ENCODE measurements at places on chromosomes 7 and 10. TPM values are rescaled to one million over a fixed set of nuclear protein-coding genes. Genes with fewer than 3 reads are reported as not detected.
A peak's percentile ranks its signal among the peaks of the same experiment; 100 is the strongest.

Gene FRAT1
- 2.7 TPM for total RNA-seq

Gene SH2B2
- total RNA-seq, result 2.9 TPM

Gene ZNF488
- 0.50 TPM for total RNA-seq

Gene KRIT1
- 30.1 TPM for total RNA-seq

Gene MYO1G
- total RNA-seq, result 306 TPM

Gene TMEM236
- 0.04 TPM for total RNA-seq

Gene ZC3HAV1L
- 12.9 TPM for total RNA-seq

Gene NPSR1
- total RNA-seq, result not detected

Gene NACAD
- 0.50 TPM for total RNA-seq

DNA sequence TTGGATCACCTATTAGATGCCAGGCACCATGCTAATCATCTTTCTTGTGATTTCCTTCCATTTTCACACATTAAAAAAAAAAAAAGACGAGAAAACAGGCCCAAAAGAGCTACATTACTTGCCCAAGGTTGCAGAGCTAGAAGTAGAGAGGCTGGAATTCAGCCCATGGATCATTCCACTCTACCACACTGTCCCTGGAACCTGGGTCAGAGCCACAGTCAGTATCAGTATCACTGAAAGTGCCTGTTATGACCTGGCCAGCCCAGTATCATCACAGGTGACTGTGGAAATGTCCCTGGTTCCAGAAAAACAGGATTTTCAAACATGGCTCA is 3.3 kb upstream of the FLNC start:
- no peak overlapping the region for H3K4me3 ChIP-seq
- no peak for DNase-seq
- no peaks in the 10 kb centered on the region for H3K36me3 ChIP-seq
- peaks cover 12% of the 10 kb centered on the region for H3K4me1 ChIP-seq

DNA sequence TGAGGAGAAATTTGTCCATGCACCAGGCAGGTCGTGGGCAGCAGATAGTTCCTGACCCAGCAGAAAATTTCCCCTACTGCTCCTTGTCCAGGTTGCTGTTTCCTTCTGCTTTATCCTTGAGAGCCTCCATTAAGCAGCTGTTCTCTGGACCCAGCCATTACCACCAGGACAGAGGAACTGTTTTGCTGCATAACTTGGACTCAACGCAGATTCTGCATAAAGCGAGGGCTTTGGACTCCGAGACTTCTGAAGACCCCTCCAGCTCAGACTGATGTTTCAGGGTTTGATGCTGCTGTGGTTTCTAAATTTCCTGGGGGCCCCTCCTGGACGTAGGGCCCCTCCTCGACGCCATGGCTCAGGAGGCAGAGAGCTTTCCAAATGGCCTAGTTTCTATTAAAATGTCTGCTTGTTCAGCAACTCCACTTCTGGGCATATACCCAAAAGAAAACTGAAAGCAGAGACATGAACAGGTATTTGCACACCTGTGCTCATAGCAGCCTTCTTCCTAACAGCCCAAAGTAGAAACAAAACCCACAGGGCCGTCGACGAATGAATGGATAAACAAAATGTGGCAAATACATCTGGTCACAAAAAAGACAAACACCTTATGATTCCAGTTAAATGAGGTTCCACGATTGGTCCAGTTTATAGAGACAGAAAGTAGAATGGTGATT is 28.3 kb upstream of the LMTK2 start:
- no peak overlapping the region for H3K27ac ChIP-seq
- DNase-seq, result no peak
- H3K36me3 ChIP-seq, result no peaks in the 10 kb centered on the region

DNA sequence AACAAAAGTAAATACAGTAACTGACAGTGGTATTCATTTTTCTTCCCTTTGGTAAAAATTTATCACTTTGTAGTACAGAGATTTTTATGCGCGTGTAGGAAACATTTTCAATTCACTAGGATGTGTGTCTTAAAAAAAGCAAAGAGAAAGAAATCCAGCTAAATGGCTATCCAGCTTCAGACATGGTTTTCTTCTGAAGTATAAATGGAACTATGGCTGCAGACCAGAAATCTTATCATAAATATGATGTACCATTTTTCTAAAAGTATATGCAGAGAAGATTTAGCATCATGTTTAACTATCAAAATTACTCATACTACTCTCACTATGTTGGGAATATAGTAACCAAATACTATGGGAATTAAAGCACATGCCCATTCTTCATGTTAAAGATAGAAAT is 328.4 kb upstream of the SMIM30 start:
- no peak overlapping the region for H3K4me3 ChIP-seq
- no peak overlapping the region for H3K27ac ChIP-seq

GRCh38 chr7:45700556-45700955 is 126.4 kb downstream of the ADCY1 start:
- no peak for DNase-seq
- H3K27ac ChIP-seq, result no peak overlapping the region
- no peaks in the 10 kb centered on the region for H3K4me1 ChIP-seq
- no peak overlapping the region for H3K4me3 ChIP-seq
- peaks cover 7% of the 10 kb centered on the region for H3K27me3 ChIP-seq
- no peaks in the 10 kb centered on the region for H3K36me3 ChIP-seq

DNA sequence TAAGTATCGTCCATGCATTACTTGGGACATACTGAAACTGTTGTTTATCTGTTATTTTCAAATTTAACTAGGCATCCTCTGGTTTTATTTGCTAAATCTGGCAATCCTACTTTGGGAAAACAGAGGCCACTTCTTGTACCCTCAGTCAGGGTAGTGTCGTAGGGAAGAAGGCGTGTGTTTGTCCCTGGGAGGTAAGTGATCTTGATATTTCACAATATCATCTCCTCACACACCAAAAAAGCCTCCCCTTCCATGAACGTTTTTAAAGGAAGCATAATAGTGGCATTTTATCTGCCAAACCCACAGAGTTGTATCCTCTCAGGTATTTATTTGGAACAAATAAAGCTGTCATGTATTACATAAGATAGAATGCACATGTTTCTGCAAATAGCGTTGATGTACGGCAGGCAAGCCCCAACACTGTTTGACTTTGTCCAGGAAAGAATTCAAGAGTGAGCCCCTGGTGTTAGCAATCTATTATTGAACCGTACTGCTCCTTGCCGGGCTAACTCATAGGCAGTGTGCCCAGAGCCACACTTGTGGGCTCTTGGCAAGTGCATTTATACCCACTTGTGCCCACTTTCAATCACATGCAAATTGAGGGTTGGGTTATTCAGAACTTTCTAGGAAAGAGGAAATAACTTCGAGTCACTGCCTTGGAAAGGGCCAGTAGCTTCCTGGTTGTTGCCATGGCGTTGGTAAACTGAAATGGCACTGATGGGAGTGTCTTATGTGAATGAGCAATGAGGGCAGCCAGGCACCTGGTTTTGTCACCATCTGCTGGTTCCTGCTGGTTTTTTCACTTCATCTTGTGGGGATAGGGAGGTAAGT is 266.0 kb downstream of the USP6NL start:
- H3K4me1 ChIP-seq, result peaks cover 5% of the 10 kb centered on the region
- H3K27me3 ChIP-seq, result no peaks in the 10 kb centered on the region
- peak; percentile 16 for DNase-seq
- H3K4me3 ChIP-seq, result peak overlapping the region; percentile 60
- H3K27ac ChIP-seq, result no peak overlapping the region
- H3K36me3 ChIP-seq, result peaks cover 4% of the 10 kb centered on the region

- H3K36me3 ChIP-seq, result no peaks in the 10 kb centered on the region
- no peak for DNase-seq
- no peak overlapping the region for H3K27ac ChIP-seq
- no peaks in the 10 kb centered on the region for H3K4me1 ChIP-seq
- H3K4me3 ChIP-seq, result no peak overlapping the region
Observed at GRCh38 chr10:77478247-77478961, 159.2 kb downstream of the KCNMA1 start.

DNA sequence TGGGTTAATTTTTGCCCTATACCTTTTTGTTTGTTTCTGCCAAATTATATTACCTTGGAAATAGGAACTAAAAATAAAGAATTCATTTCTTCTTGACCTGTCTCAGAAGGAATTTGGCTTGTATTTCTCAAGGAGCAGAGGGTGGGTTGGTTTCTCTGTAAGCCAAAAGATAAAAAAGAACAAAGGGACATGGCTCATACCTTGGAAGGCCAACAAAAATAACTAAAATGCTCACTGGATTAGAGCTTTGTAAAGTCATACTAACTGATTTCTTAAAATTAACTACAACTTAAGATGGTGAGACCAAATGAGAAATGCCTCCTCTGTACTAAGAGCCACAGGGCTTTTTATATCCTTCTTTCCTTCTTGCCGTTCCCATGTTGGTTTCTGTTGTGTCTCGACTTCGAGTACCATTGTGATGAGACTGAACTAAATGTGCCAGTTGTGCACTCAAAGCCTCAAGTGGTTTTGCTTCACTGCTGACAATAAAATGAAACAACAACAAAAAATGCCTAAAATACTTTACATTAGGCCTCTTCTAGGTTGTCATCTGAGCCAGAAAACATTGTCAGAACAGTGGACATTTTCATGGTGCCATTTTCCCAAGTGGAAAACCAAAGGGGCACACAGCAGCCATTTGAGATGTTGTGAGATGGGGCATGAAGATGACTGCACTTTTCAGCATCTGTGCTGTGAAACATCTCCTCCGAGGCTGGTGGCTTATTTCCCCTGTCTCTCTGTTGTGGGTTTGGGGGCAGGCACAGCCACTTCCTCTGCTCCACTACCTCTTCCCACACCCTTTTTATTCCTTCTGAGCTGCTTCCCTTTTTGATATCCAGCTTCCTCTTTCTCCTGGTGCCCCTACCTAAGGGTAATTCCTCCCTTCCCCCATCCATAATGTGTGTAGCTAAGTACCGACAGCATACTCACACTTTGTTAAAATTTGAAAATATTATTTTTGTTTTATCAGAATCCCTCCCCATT is 51.8 kb upstream of the AGR3 start:
- H3K4me3 ChIP-seq, result peak overlapping the region; percentile 26
- peaks cover 42% of the 10 kb centered on the region for H3K4me1 ChIP-seq
- peak; percentile 17 for DNase-seq
- H3K27me3 ChIP-seq, result peaks cover 4% of the 10 kb centered on the region
- peak overlapping the region; percentile 23 for H3K27ac ChIP-seq

DNA sequence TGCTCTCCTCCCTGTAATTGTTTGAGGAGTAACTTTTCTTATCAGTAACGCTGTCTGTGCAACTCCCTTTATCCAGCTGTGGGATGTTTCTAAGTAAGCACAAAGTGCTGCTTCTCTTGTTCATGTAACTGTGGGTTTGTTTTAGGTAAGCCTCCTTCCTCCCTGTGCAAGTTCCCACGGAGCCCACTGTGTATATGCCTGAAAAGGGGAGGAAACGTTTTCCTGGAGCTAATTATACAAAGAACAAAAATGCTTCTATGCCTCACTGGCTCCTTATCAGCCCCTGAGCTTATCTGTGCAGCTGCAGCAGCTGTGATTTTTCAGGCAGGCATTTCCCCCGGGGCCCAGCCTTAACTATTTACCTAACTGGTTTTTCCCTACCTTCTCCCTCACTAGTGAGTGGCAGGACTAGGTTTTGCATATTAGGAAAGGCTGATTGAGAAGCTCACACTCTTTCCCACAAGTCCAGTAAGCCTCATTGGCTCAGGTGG is 593.4 kb upstream of the GHITM start:
- no peak overlapping the region for H3K4me3 ChIP-seq
- no peak overlapping the region for H3K27ac ChIP-seq
- no peaks in the 10 kb centered on the region for H3K36me3 ChIP-seq
- H3K27me3 ChIP-seq, result no peaks in the 10 kb centered on the region
- no peak for DNase-seq

DNA sequence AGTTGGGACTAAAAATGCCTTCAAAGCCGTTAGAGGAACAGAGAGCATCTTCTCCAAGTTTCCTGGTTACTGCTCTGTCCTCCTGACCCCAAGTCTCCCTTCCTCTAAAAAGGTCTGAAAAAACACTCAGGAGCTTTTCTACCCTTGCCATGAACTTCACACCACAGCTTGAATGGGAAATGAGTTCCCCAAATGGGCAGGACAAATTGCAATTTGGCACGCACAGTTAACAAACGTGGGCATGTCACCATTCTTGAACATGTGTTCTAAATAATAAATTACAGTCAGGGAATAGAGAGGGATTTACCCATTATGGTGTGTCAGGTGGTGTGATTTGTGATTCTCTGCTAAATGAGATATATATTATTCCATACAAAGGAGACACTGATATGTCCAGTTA is 91.2 kb upstream of the WNT16 start:
- H3K4me3 ChIP-seq, result no peak overlapping the region
- no peaks in the 10 kb centered on the region for H3K4me1 ChIP-seq
- H3K27ac ChIP-seq, result no peak overlapping the region
- peaks cover 8% of the 10 kb centered on the region for H3K27me3 ChIP-seq

GRCh38 chr10:43824934-43825333 is 176.3 kb upstream of the ZNF32 start:
- no peaks in the 10 kb centered on the region for H3K36me3 ChIP-seq
- no peaks in the 10 kb centered on the region for H3K27me3 ChIP-seq
- H3K27ac ChIP-seq, result no peak overlapping the region

DNA sequence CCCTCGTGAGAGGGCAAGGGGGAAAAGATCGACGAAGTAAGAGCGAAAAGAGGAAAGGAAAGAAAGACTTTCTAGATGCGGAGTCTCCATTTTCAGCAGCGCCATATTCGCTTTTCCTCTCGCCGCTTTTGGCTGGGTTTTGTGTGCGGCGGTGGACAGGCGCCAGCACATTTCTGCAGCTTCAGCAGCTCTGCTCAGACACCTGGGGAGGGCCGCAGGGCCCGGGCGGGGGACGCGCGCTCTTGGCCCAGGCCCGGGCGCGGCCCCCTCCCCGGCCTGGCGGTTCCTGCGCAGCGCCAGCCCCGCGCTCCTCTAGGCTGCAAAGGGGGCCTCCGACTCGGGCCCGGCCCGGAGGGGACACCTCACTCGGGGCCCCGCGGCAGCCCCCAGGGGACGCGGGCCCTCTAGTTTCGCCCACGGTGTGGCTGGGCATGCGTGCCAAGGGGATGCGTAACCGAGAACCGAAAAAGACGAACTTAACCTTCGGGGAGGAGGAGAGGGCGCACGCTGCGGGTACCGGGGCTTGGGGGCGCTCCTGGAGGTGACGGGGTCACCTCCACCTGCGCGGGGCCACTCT is 34.5 kb upstream of the EBLN1 start:
- peaks cover 15% of the 10 kb centered on the region for H3K4me1 ChIP-seq
- H3K27ac ChIP-seq, result peak overlapping the region; percentile 97
- H3K36me3 ChIP-seq, result peaks cover 11% of the 10 kb centered on the region
- DNase-seq, result peak; percentile 79
- peak overlapping the region; percentile 91 for H3K4me3 ChIP-seq
- peaks cover 34% of the 10 kb centered on the region for H3K27me3 ChIP-seq

- H3K36me3 ChIP-seq, result no peaks in the 10 kb centered on the region
- H3K4me3 ChIP-seq, result no peak overlapping the region
- H3K27me3 ChIP-seq, result no peaks in the 10 kb centered on the region
- H3K27ac ChIP-seq, result no peak overlapping the region
Observed at GRCh38 chr7:46687203-46687602, 766.1 kb upstream of the IGFBP3 start.

DNA sequence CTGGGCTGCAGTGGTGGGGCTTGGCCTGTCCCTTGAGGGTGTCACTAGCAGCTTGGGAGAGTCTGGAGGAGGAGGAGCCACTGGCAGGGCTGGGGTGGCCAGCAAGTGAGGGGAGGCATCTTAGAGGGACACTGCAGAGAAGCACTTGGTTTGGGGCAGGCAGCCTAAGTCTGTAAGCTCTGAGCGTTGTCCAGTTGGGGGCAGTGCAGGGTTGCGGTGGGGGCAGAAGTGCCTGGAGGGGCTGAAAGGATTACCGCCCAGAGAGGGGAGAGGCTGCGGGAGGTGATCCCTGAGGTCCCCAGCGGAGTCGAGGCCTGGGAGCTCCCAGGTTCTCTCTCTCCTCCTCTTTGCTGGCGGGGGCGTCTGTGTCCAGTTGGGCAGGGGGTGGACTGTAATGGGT is 7.4 kb downstream of the ADCYAP1R1 start:
- no peak overlapping the region for H3K27ac ChIP-seq
- peaks cover 4% of the 10 kb centered on the region for H3K27me3 ChIP-seq
- no peak for DNase-seq

GRCh38 chr10:36717118-36717517 is 408.3 kb upstream of the ANKRD30A start:
- H3K27me3 ChIP-seq, result no peaks in the 10 kb centered on the region
- no peaks in the 10 kb centered on the region for H3K4me1 ChIP-seq
- H3K4me3 ChIP-seq, result no peak overlapping the region
- no peaks in the 10 kb centered on the region for H3K36me3 ChIP-seq
- no peak overlapping the region for H3K27ac ChIP-seq

All from activated naive CD8-positive, alpha-beta T cell treated with anti-CD3 and anti-CD28 coated beads for 36 hours (primary cell).